ENCODE measurements at places on chromosomes 3 and 15.

GRCh38 chr15:33358306-33358705, 47.5 kb downstream of the RYR3 start:
- no peak for DNase-seq

DNA sequence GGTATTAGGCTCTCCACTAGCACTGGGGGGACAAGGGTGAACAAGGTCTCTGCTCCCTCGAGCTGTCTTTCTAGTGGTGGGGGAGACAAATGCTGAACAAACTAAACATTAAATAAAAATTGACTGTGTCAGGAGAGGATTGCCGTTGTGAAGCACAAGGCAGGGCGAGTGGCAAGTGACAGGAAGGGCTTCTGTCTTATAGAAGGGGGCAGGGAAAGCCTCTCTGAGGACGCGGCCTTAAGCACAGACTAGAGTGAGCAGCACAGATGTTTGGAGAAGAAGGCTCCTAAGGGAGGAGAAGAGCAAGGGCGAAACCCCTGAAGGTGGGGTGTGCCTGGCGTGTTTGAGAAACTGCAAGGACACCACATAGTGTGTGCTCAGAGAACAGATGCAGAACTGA, 50.9 kb upstream of the ATP2B2 start:
- no peak for DNase-seq

DNA sequence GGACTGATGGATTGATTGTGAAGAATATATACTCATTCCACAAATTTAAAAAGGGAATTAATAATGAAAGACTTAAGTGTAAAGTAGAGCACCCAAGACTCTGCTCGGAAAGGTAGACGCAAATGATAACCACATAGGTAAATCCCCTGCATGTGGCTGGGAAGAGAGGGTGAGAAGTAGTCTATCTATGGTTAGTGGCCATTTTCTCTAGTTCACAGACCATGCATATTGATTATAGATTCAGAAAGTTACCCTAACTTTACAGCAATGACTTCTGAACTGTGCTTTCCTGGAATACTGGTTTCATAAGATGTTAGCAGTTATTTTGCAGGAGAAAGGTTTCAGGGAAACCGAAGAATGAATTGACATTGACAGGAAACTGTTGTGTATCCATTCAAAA, 51.7 kb downstream of the CASR start:
- no peak for DNase-seq

GRCh38 chr3:147924755-147925154, 515.6 kb downstream of the ZIC1 start:
- DNase-seq: no peak

- DNase-seq: peak; percentile 78
These were observed at the start of gene TBL1XR1 for GRCh38 chr3:177197041-177197726. TSS of gene TBL1XR1 (minus strand) at chr3:177197482. CDS start at chr3:177064977, 132,505 bp downstream.

GRCh38 chr15:101664303-101664913, 12.2 kb upstream of the TM2D3 start:
- no peak for DNase-seq

- no peak for DNase-seq
These were observed 79.4 kb downstream of the TM4SF4 start for GRCh38 chr3:149553781-149554451.

DNA sequence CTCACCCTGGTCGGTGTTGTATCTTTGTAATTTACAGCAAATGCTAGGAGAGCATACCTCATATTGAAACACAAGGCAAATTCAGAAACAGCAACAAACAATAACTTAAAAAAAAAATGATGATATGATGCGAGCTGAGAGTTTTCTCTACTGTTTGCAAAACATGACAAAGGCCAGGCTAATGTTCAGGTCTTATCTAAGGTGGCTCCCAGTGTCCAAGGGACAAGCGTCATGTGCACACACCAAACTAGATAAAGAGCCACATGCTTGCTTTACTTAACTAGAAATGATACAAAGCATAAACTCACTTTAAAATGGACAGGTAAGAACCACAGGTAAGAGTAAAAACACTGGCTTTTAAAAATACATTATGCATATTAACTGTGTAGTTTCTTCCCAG, 375.9 kb downstream of the FOXP1 start:
- no peak for DNase-seq

GRCh38 chr3:24476871-24477656, 17.6 kb downstream of the THRB start:
- no peak for DNase-seq

DNA sequence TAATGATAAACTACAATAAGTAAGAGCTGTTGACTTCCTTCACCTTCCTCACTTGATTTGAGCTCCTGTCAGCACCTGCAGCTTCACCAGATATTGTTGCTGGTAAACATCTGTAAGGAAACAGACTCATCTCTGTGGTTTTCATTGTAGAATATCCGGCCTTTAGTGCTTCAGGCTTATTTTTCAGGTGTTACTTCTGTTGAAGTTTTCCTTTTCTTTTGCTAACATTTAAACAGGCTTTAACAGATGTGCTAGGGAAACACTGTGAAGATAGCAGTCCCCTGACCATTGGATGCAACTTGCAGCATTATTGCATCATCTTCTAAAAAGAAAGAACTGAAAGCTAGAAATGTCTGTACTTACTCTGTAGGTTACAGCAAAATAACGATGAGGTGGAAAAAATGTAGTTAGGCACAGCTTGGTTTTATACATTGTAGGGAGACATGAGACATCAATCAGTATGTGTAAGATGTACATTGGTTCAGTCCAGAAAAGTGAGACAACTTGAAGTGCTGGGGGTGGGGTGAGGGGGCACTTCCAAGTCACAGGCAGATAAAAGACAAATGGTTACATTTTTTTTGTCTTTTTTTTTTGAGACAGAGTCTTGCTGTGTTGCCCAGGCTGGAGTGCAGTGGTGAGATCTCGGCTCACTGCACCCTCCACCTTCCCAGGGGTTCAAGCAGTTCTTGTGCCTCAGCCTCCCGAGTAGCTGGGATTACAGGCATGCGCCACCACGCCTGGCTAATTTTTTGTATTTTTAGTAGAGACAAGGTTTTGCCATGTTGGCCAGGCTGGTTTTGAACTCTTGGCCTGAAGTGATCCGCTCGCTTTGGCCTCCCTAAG, 10.2 kb downstream of the EDEM1 start:
- no peak for DNase-seq

- DNase-seq: no peak
These were observed 47.8 kb upstream of the GALNT15 start for GRCh38 chr3:16126634-16127033.

- DNase-seq: no peak
These were observed 37.2 kb downstream of the PIK3CB start for GRCh38 chr3:138797508-138798038.

GRCh38 chr3:153631102-153631501, 469.1 kb downstream of the RAP2B start:
- DNase-seq: no peak

- no peak for DNase-seq
These were observed 747 bp downstream of the PLD1 start for GRCh38 chr3:171809611-171809860.

GRCh38 chr3:107432013-107432515, 54.8 kb downstream of the CCDC54 start:
- DNase-seq: no peak

GRCh38 chr15:88440021-88440420, 27.2 kb downstream of the MRPL46 start:
- DNase-seq: no peak

- DNase-seq: no peak
These were observed 21.0 kb downstream of the TMEM158 start for GRCh38 chr3:45205126-45205525.

DNA sequence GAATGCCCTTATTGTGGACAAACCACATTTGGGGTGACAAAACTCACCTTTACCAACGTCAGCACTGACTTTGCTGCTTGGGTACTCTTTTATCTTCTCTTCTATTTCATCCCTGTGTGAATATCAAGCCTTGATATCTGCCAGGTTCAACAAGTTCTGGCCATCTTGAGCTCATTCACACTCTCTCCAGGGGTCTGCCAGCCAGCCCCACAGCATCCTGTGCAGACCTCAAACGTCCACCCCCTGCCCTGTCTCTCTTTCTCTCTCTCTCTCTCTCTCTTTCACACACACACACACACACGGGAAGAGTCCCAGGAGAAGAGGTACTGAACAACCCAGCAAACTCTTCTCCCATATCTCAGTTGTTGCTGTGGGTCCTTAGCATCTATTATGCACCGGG, 10.7 kb downstream of the ILDR1 start:
- no peak for DNase-seq

DNA sequence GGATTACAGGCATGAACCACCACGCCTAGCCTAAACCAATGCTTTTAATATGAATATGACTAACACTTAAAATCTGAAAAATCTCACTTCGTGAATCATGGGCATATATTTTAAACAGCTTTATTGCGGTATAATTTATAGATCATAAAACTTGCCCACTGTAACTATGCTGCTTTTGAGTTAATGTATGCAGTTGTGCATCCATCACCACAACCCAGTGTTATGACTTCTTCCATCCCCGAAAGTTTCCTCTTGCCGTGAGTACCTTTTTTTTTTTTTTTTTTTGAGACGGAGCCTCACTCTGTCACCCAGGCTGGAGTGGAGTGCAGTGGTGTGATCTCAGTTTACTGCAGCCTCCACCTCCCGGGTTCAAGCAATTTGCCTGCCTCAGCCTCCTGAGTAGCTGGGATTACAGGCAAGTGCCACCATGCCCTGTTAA, 7.1 kb downstream of the KAT2B start:
- DNase-seq: no peak
